CD4-positive, alpha-beta T cell treated with Interleukin-6 at 100 ng/mL for 8 hours (primary cell): ENCODE measurements at places on chromosomes 2 and 18.

- no peak for DNase-seq
These were observed 20.0 kb upstream of the NEMP2 start for GRCh38 chr2:190554357-190555006.

DNA sequence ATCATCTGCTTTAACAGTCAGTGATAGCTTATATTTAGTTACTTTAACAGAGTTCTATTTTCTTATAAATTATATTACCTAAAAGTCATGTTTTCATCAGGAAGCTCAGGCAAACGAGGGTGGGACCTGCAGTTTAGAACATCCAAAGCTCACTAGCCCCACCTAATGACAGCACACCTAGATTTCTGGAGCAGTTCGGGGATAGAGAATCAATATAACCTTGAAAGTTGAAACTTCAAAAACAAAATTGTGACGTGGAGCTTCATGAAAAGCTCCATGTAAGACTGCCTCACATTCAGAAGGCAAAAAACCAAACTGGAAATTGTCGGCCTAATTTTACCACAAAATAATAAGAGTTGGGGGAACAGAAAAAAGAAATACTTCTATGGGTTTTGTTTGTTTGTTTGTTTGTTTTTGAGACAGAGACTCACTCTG, 185.9 kb upstream of the CCDC150 start:
- peak; percentile 41 for DNase-seq

GRCh38 chr2:239927424-239927981, 97.6 kb downstream of the NDUFA10 start:
- peak; percentile 52 for DNase-seq

GRCh38 chr2:160582081-160582480, 88.5 kb upstream of the RBMS1 start:
- DNase-seq: no peak
